ENCODE measurements at places on chromosomes 5 and 9.

DNA sequence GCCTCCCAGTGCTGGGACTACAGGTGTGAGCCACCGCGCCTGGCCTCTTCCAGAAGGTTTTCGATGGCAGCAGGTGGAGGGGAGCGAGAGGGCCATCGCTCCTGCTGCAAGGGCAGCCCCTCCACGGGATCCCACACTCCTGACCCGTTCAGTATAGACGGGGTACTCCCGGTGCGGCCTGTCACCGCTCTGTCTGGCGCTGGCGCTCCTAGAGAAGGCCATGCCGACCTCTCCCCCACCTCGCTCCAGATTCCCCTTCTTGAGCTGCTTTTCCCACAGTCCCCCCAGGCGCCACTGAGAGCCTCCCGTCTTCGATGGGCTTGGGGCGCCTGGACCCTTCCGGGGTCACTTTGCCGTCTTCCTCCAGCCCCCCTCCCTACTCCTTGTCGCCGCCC, 4.3 kb upstream of the SQSTM1 start:
- DNase-seq, result no peak

GRCh38 chr5:177419046-177419445, 7.4 kb upstream of the GRK6 start:
- DNase-seq, result no peak

DNA sequence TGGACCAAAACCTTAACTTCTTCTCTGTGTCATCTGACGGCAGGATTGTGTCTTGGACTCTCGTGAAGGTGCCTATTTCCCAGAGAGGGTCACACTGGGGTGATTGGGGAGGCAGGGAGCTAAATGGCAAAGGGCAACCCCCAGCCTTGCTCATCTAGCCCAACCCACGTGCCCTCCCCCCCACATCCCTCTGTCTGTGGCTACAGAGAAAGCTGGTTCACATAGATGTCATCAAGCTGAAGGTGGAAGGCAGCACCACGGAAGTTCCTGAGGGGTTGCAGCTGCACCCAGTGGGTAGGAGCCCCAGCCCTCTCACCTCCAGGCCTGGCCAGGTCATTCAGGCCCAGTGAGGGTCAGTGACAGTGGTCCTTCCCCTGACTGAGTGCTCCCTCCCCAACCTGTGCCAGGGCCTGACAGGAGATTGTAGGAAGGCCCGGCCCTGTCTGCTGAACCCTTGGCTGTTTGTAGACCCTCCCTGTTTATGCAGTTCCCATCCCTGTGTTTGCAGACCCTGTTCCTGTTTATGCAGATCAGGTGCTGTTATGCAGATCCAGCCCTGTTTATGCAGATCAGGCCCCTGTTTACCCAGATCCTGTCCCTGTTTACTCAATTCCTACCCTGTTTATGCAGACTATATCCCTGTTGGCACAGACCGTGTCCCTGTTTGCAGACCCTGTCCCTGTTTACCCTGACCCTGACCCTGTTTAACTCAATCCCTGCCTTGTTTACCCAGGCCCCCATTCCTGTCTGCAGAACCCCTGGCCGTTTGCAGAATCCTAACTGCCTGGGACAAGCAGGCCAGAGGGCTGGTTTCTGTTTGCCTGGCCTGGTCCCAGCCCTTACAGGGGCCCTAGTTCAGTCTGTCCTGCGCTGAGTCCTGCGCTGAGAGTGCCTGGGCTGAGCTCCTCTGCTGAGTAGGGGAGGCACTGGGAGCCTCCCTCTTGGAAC, 10.4 kb downstream of the ENHO start:
- DNase-seq, result no peak

- no peak for DNase-seq
Observed at GRCh38 chr5:139837711-139838380, 42.2 kb downstream of the PSD2 start.

GRCh38 chr5:153483482-153483881, 7.0 kb upstream of the GRIA1 start:
- DNase-seq, result no peak

DNA sequence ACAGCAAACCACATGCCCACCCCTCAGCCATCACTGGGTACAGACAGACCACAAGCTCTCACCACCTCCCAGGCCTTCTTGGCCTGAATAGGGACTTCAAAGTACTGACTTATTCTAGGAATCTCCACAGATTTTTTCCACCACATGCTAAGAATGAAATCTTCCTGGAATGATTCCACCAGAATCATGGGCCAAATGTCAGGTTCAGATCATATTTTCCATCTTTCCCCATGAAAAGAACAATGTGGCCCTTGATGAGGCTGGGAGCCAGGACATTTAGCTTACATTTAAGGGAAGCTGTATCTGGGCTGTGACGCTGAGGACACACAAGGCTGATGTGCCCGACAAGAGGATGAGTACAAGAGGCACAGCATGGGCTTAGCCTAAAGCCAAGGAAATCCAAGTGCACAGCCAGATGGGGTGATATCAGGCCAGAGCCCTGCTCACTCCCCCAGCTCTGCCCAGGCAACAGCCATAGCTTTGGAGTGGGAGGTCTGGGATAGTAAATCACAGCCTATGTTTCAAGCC, 28.1 kb downstream of the ACSL6 start:
- DNase-seq, result no peak

GRCh38 chr9:27165670-27166069, 56.6 kb downstream of the TEK start:
- no peak for DNase-seq

- DNase-seq, result no peak
Observed at GRCh38 chr5:137144656-137145055, 354.5 kb downstream of the SPOCK1 start.

- no peak for DNase-seq
Observed at GRCh38 chr5:98109561-98110006, 663.9 kb upstream of the RGMB start.

DNA sequence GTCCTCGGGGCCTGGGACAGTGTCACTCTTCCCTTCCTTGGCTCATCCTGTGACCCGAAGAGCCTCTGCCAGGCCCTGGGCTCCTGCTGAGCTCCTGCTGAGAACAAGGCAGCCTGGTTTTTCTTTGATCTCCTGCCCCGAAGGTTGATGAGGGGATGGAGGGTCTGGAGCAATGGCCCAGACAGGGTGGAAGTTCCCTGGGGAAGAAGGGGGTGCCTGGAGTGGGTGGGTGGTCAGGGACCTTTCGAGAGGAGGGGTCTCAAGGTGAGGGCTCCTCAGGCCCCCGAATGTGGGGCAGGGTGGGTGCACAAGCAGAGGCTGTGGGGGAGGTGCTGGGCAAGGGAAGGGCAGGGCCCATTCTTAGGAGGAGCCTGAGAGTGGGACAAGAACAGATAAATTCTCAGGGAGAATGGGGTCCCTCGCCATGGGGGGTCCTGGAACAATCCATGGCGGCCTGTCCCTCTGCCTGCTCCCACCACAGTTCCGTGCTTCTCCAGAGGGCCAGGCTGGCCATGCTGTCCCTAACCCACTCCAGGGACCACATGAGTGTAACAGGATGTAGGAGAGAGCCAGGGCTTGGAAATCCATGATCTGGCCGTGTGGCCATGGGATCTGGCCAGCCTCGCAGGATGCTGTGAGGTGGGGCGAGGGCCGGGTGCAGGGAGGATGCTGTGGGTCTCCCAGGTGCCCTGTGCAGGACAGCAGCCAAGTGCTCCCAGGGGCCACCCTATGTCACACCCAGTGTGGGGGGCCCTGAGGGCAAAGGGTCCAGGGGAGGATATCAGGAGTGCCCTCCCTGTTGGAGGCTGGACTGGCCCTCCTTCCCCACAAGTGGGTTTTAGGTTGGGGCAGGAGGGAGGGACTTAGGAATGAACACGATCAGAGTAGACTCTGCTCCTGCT, 128.5 kb upstream of the LPCAT1 start:
- no peak for DNase-seq

DNA sequence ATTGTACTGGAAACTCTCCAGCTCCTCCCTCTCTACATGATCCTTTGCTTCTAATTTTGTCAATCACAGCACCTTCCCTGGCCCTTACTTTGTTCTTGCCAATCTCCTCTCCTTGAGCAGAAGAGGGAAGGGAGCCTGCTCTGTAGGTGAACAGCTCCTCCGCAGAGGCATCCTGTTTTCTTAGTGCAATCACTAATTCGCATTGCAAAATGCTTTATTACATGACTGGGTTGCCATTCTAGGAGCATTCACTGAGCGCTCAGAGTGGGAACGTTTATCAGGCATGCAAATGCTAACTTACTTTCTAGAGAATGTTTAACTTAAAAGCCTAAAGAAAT, 416 bp upstream of the SNX18 start:
- DNase-seq, result peak; percentile 48

- no peak for DNase-seq
Observed at GRCh38 chr5:112883192-112883591, 22.1 kb downstream of the SRP19 start.

DNA sequence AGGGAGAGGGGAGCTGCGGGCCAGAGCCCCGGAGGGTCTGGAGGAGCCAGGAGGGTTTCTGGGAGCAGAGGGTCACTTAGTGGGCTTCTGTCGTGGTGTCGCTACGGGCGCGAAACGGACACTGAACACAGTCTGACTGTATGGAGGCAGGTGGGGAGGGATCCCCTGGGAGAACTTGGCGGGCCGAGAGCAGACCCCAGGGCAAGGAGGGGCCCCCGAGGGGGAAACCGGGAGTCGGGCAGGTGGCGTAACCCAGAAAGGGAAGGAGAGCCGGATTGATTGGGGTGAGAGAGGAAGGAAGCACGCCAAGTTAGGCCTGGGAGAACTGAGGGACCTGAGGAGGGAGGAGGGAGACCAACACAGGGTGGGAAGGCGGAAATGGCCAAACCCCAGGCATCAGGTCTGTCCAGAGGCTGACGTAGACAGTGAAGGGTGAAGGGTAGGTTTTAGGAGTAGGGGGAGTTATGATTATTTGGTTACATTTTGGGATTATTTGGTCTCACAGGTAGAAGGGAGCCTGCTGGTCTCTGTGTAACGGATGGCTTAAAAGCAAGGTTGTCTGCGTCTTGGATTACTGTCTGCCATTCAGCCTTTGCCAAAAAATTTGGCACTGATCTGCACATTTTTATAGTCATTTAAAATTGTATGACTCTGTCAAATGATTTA, 3.3 kb upstream of the MSMP start:
- peak; percentile 59 for DNase-seq

DNA sequence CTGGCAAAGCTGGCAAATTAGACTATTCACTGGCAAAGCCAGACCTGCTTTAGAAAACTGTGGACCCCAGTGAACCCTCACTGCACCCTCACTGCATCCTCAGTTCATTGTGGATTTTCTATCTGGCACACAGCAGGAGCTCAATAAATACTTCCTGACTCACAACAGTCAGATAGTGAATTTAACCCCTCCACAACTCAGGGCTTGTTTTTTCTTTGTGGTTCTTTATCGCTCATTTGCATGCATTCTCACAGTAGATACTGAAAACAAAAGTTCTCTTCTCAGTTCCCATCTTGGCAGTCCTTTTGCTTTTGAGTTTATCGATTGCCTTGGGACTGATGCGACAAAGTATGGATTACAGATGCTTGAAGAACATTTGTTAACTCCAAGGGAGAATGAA, 99.8 kb downstream of the ACTL7B start:
- DNase-seq, result no peak

DNA sequence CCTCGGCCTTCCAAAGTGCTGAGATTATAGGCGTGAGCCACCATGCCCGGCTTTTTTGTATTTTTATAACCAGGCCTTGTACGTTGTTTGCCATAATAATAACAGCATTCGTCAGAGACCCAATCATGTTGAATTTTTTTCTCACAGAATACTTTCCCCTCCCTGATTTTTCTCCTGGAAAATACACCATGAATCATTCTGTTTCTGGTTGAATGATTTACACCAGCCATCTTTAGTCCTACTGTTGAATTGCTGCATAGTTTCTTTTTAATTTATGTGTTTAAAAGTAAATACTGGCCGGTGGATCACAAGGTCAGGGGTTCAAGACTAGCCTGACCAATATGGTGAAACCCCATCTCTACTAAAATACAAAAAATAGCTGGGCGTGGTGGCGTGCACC, 3.5 kb downstream of the CNOT8 start:
- no peak for DNase-seq

DNA sequence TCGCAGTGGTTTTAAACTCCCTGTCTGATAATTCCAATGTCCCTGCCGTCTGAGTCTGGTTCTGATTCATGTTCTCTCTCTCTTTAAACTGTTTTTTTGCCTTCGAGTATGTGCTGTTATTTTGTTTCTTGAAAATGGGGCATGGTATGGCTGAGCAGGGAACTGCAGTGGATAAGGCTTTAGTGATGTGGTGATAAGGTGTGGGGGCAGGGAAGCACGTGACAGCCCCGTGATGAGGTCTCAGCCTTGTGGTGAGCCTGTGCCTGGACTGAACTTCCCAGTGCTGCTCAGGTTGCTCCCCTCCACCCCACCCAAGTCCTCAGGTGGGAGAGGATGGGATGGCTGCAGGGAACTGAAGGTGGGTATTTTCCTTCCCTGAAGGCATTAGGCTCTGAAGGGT, 5.5 kb upstream of the ZNF354B start:
- DNase-seq, result no peak

GRCh38 chr5:40356248-40356647, 323.5 kb upstream of the PTGER4 start:
- no peak for DNase-seq

GRCh38 chr5:44807269-44807668, 1.5 kb upstream of the MRPS30 start:
- no peak for DNase-seq

- no peak for DNase-seq
Observed at GRCh38 chr5:151222054-151222789, 1.7 kb downstream of the CCDC69 start.

GRCh38 chr9:22392523-22392922, 54.1 kb upstream of the DMRTA1 start:
- DNase-seq, result no peak

GRCh38 chr5:84602371-84602771, 217.7 kb upstream of the EDIL3 start:
- no peak for DNase-seq

DNA sequence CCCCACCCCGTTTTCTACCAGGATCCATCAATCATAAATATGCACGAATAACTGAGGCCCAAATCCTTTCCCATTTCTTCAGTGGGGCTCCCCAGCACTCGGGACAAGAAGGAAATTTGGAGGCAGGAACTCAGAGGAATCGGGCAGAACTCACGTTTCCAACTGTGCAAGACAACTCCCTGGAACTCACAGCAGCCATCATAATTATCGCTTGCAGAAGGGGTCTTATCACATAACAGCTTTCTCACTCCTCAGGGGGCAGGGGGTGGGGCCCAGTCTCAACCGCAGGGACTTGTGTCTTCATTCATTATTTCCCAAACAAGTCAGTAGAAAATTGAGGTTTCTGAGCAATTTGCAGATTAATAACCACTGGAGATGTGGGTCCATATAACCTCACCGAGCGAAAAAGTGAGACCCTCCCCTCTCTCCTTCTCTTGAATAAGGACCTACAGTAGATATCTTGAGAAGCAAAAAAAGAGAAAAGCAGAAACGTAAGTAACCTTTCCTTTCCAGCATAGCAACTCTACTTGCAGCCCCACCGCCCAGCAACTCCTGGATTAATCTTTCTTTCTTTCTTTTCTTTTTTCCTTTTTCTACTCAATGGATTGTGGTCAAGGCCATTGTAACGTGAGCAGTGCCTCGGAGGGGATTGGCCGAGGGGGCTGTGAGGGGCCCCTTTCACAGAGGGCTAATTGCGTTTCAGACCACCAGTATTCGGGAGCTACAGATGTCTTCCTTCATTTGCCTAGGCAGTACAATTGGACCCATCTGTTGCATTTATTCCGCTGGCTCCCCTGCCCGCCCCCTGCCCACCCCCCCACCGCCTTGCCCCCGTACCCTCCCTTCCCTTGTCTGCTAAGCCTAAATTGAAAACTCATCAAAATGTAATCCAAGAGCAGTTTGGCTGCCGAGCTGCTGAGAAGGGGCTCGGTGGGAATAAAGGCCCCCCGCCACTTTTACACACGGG, 24.7 kb upstream of the TIFAB start:
- no peak for DNase-seq

- DNase-seq, result no peak
Observed at GRCh38 chr5:154765396-154765925, 10.3 kb downstream of the LARP1 start.

GRCh38 chr9:113798062-113799030, 77.8 kb upstream of the ZNF618 start:
- no peak for DNase-seq

Data from nucleus accumbens (tissue), 56 donors.